ENCODE measurements at places on chromosomes 7 and 10.

DNA sequence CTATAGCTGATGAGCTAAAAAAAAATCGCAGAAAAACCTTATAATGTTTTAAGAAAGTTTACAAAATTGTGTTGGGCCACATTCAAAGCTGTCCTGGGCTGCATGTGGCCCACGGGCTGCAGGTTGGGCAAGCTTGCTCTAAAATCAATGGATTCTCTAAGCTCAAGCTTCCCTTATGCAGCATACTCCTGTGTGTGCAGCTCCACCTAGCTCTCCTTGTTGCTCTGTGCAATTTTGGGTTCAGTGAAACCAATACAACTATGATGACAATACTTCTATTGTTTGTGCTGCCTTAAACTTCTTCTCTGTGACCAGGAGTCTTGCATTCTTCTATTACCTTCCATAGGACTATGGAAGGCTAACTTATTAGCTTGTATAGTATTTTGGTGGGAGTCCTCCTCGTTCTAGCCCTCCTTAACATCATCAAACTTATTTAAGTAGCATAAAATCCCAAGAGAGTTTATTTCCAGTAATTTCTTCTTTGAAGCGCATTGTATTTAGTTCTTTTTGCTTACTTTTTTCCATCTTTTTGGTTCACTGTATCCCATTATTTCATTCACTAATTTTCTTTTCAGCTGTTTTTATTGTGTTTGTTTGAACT, 170.9 kb upstream of the SMIM30 start:
- peak; percentile 18 for DNase-seq

DNA sequence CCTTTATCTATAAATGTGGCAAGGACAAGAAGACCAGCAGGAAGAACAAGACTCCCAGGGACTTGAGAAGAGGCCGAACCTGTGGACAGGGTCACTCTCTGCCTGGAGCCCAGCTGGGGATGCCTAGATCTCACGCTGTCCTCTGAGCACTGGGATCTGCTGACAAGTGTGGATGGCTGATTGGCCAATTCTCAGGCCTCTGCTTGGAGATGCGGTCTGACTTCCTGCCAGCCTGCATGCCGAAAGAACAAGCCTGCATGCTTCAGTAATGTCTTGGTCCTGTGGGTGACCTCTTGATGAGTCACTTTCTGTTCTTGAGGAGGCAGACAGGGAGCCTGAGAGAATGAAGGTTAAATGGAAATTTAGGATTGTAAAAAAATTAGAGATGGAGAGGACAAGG, 84.7 kb downstream of the TMEM178B start:
- DNase-seq: peak; percentile 94

- peak; percentile 78 for DNase-seq
Observed at GRCh38 chr10:10872035-10872673, 145.5 kb upstream of the CELF2 start.

DNA sequence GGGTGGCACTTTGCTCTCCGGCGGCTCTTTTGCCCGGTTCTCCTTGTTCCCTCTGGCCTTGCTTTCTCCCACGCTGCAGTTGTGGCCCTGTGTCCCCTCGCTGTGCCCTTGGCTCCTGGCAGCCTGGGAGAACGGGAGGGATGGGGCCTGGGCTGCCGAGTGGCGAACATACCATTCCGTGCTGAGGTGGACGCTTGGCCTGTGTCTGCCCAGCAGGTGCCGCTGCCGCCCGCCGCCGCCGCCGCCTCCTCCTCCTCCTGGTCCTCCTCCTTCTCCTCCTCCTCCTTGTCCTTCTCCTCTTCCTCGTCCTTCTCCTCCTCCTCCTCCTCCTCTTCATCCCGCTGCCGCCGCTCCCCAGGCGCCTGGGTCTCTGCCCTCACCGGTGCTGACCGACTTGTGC, 36.0 kb downstream of the AGAP3 start:
- no peak for DNase-seq

- DNase-seq: no peak
Observed at GRCh38 chr7:18213652-18214051, 186.0 kb upstream of the PRPS1L1 start.

DNA sequence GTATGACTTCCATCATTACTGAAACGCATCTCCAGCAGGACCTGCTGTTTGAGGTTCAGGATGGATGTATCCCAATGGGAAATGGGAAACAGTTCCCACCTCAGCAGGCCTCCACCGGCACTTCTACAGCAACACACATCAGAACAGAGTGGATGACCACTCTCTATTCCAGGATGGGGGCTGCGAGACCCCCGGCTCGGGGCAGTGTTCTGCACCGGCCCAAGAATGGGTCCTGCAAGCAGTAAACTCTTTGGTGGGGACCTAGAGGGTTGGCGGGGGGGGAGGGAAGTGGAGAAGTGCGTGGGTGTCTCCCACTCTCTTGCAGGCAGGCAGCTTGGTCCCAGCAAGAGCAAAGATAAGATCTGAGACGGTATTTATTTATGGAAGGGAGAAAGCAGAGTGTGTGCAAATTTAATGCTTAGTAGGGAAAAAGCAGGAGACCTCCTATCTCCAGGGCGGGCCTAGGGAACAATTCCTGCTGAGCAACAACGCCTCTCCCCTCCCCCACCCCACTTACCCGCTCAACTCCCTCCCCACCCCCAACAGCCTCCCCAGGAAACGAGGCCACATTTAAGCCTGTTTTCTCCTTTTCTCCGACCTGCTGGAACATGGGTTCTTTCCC, 4.0 kb downstream of the SFMBT2 start:
- no peak for DNase-seq

DNA sequence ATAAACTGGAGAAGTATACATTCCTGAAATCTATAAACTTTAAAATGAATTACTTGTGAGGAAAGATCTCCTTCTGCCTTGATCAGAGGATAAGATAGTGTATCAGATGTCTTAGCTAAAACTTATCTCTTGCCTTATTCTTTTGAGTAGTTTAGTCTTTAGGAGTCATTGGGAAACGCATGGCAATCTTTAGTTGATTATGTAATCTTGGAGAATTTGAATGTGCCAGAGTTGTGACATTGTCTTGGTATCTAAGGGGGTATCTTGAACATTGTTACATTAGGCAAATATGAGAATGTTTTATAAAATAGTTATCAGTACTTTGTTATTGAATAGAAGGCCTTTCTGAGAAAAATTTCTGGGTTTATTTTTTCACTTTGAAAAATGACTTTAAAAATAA, 61.6 kb upstream of the ADRA2A start:
- no peak for DNase-seq

- DNase-seq: no peak
Observed at GRCh38 chr7:8908889-8909288, 475.5 kb downstream of the NXPH1 start.

GRCh38 chr10:33666686-33667480, 332.4 kb upstream of the NRP1 start:
- DNase-seq: no peak

DNA sequence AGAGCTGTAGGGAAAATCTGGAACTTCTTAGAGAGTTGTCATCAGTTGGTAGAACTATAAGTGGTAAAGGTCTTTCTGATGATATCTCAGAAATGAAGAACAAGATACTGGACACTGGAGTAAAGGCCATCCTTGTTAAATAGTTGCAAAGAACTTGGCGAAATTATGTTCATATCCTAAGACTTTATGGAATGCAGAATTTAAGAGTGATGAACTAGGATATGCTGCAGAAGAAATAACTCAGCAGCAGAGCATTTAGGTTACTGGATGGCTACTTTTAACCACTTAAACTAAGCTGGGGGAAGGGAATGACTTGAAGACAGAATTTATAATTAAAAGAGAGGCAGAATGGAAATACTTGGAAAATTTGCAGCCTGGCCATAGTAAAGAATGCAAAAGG, 23.7 kb downstream of the PTEN start:
- DNase-seq: no peak

- DNase-seq: no peak
Observed at GRCh38 chr10:86389441-86390193, 23.0 kb upstream of the GRID1 start.

DNA sequence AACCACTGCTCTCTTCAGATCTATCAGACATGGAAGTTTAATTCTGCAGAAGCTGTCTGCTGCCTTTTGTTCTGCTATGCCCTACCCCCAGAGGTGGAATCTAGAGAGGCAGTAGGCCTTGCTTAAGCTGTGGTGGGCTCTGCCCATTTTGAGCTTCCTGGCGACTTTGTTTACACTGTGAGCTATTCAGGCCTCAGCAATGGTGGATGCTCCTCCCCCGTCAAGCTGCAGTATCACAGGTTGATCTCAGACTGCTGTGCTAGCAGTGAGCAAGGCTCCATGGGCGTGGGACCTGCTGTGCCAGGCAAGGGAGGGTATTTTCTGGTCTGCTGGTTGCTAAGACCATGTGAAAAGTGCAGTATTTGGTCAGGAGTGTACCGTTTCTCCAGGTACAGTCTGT, 45.1 kb upstream of the CDK14 start:
- no peak for DNase-seq

DNA sequence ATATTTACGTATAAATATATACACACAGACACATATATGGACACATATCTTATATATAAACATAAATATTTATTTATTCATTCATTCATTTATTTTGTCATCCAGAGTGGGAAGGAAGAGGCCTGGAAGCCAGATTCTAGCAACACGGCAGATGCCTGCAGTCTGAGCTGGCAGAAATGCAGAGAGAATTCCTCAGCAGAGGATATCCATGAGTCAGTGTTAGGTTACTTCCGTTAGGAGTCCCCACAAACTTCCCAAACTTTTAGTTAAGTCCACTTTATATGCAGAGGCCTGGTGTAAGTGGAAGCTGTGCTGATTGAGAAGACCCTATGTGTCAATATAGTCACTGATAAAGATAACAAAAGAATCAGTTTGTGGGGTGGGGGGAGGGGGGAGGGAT, 89.6 kb downstream of the PPP1R17 start:
- peak; percentile 22 for DNase-seq

- peak; percentile 87 for DNase-seq
Observed at GRCh38 chr10:100554902-100555301, 19.2 kb downstream of the HIF1AN start.

DNA sequence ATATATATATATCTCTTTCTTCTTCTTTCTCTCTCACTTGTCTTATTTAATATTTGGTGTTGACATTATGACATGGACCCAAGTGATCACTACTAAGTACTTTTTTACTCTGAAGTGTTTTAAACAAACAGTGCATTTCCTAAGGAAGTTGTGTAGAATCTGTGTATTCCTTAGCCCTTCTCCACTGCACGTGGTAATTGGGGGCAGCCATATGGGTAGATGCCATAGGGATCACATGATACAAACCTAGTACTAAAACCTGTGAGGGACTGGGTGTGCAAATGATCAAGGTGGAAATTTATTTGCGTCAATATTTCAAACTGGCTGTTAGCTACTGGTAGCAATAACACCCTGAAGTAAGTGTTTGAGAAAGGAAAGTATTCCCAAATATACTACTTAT, 25.0 kb downstream of the THSD7A start:
- DNase-seq: no peak

DNA sequence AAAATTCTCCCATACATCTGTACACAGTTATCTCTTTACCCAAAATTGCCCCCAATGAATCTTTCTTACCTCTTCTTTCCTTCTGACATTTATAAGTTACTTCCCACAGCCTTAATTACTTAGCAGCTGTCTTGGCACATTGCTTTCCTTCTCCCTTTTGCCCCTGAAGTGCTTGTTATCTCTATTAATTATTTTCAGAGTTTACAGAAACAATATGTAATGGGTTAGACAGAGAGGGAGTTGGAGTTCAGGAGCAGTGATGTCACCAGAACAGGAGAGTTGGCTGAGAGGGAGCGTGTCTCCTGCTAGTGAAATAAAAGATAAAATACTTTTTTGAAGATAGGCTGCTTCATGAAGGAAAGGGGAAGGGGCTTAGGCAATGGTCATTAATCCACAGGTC, 57.4 kb downstream of the ITGB8 start:
- DNase-seq: peak; percentile 63

- no peak for DNase-seq
Observed at GRCh38 chr7:21902240-21902639, 43.5 kb downstream of the CDCA7L start.

DNA sequence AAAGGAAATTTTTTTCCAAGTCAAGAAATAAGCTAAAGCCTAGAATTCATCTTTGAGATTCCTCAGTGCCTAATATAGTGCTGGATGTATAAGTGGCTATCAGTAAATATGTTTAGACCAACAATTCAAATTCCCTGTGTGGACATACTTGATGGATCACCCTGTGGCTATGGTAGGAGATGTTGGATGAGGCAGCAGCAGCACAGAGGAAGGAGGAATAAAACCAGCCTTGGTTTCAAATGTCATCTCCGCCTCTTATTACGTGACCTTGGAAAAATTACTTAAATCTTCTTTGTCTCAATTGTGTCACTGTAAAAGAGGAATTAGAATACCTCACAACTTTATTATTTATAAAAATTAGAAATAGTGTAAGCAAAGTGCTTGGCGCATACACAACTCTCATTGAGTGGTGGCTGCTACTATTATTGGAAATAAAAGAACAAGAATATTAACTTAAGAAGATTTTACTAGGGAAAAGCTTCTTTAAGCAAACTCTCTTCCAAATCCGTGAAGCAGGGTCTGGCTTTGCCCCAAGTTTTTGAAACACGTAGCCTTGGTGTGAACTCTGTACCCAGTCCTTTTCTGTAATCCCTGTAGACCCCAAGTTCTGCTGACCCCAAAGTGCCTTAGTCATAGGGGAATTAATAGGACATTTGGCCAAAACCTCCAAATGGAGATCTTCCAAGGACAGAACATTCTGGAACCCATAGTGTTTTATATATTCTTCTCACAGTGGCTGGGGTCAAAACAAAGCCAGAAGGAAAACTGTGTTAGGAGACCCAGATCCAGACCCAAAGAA, 283.8 kb downstream of the PTEN start:
- no peak for DNase-seq

DNA sequence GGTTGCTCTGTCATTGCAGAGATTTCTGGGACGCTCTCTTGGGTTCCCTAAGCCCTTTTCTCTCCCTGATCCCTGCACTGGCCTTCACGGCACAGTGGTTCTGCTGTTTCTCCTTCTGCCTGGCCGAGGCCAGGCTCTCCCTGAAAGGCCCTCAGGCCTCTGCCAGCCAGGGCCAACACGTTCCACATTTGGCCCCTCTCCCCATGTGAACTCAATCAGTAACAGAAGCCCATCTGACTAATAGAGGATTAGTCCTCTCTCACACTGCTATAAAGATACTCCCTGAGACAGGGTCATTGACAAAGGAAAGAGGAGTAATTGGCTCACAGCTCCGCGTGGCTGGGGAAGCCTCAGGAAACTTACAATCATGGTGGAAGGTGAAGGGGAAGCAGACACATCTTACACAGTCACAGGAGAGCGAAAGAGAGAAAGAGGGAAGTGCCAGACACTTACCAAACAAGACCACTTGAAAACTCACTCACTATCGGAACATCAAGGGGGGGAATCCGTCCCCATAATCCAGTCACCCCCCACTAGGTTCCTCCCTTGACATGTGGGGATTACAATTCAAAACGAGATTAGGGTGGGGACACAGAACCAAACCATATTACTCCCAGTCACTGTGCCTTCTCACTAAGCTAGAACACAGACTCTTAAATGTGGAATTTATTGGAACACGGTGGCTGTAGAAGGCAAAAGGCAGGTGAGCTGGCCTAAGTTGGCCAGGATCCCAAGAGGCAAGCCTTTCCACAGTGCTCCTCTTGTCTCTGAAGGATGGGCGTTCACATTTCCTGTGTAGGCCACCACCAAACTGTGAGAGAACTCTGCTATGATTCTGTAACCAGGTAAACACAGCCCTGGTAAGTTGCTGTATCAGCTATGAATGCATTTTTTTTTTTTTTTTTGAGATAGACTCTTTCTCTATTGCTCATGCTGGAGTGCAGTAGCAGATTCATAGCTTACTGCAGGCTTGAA, 8.8 kb downstream of the FZD8 start:
- DNase-seq: no peak

- DNase-seq: no peak
Observed at GRCh38 chr7:51082096-51082840, 234.3 kb downstream of the COBL start.
